ENCODE measurements at places on chromosomes 5 and 9.

DNA sequence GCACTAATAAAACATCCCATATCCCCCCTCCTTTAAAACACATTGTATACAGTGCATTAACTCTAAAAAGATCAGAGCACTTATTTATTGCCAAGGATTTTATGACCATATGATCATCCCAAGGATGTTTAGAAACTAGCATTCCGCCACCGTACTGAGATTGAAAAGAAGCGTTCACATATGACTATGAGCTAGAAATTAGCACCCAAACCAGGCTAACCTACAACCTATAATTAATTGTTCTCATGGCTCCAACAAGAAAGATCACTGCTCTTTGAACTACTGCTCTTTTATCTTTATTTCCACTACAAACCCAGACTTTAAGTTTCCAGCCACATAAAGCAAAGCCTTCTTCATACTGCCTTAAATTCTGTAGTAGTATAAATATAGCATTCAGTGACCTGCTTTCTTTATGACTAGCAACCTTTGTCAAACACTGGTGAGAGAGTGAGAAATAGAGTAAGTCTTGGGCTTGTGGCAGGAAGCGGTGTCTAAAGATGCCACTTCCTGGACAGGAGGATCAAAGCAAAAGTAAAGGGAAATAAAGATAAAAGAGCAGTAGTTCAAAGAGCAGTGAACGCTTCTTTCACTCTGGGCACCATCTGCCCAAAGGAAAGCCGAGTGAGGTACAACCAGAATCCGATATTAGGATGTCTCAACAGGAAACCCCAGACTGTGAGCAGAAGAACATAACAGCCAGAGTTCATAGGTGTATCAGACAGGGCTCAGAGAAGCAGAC lies 151.1 kb upstream of the ERCC6L2 start:
- DNase-seq: peak; percentile 62

GRCh38 chr9:125484350-125485282 lies 222.4 kb downstream of the MAPKAP1 start:
- DNase-seq: no peak

GRCh38 chr5:87339986-87340385 lies 72.3 kb downstream of the RASA1 start:
- no peak for DNase-seq

- no peak for DNase-seq
Observed at GRCh38 chr5:180093651-180094382, 22.3 kb upstream of the RNF130 start.

GRCh38 chr5:143217804-143218160 lies 185.7 kb downstream of the NR3C1 start:
- no peak for DNase-seq

DNA sequence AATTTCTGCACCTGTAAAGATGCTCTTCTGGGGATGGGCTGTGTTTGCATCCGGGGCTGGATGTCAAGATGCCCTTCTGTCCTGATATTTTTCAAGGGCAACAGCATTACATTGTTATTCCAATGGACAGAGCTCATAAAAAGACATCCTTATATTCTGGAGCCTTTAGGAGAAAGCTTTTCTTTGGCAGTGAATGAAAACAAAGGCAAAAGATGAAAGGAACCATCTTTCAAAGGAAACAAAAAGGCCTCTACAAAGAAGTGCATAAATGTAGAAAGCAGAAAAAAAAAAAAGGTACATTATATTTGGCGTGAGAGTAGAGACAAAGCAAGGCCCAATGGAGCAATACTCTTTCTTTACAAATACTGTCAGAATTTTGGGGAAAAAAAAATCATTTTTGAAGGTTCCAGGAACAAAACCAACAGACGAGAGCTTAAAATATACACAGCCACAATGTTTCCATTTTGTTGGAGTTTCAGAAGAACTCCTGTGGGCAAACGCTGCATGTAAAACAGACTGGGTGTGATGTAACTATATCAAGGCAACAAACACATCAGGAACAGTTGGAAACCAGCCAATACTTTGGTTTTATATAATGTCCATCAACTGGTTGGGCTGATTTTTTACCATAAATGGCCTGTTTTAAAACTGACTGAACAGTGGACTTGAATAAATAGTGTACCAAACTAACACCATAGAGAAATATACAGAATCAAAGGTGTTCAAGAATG lies 885.6 kb upstream of the DMAC1 start:
- no peak for DNase-seq

GRCh38 chr5:122774519-122774860 lies 390 bp upstream of the SNX2 start:
- DNase-seq: no peak

DNA sequence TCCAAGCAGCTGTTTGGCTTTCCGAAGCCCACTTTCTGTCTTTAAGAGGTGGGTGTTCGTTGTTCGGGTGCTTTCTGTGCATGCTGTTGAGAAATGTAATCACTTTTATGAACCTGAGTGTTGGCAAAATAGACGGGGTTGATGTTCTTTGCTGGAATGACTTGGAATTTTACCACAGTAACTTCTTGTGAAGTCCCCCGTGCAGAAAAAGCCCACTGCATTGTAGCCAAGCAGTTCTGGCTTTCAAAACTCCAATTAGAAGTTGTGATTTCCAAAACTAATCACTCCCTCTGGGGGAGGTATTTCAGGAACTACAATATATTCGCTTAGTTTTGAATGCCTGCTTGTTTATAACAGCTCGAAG lies 111.1 kb downstream of the PAM start:
- no peak for DNase-seq

- no peak for DNase-seq
Observed at GRCh38 chr9:123832858-123833650, 96.9 kb downstream of the DENND1A start.

DNA sequence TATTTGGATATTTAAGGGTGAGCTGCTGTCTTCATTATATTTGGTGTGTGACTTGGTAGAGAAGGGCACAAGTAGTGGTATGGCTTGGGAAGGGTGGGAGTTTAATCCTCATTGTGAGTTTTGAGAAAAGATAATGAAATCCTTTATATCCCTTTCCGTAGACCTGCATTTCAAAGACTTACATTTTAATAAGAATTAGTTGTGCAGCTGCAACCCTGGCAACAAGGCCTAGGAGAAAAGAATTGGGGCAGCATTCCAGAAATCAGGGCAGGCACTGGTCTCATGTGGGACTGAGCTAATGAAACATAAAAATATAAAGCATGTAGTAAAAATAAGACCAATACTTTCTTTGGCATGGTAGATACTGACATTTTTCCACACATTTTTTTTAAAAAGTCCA lies 60.5 kb downstream of the CDC42SE2 start:
- DNase-seq: no peak

- DNase-seq: no peak
Observed at GRCh38 chr5:178625679-178626483, 969 bp downstream of the CLK4 start.

GRCh38 chr5:159135896-159136531 lies 36.3 kb upstream of the EBF1 start:
- no peak for DNase-seq

- no peak for DNase-seq
Observed at GRCh38 chr5:9056046-9056445, 489.8 kb downstream of the SEMA5A start.

- no peak for DNase-seq
Observed at GRCh38 chr5:81854915-81855314, 104.0 kb upstream of the SSBP2 start.

- DNase-seq: no peak
Observed at GRCh38 chr5:83172655-83173054, 95.3 kb downstream of the XRCC4 start.

DNA sequence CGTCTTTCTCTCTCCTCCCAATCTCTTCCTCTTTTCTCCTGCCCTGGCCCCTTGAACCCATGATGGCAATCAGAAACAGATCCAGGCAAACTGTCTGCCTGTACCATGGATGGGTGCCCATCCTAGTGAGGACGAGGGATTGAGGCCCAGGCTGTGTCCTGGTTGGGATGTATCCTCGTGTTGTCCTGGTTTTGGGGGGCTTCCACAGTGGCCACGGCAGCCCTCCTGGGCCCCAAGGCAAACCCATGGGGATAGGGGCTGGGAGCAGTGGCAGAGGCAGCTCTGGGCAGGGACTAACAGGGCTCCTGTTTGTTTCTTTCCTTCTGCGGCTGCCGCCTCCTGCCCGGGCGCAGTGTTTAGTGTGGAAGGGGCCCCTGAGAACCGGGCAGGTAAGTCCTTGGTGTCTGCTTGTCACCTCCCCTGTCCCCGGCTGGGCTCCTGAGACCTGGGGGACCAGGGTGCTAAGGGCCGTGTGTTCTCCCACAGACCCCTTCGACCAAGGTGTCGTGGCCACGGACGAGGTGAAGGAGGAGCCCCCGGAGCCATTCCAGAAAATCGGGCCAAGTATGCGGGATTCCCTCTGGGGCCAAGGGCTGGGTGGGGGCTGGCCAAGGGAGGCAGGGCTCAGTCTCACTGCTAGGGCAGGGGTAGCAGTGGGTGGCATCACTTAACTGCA lies 70.0 kb downstream of the AMBP start:
- no peak for DNase-seq

DNA sequence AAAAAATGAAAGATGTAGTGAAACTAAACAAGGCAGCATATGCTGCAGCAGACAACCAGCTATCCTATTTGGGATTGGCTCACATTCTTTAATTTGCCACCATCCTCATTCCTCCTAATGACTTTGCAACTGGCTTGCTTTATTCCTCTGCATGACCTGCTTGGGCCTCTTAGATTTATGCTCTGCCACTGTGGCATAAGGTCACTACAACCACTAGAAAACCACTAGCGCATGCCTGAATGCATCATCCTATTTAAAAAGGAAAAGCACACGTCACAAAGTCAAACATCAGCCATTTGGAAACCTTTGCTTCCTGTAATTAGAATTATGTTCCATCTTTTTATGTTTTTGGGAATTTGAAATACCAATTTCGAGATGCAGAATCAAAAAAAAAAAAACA lies 40.8 kb upstream of the CCDC152 start:
- DNase-seq: no peak

- DNase-seq: no peak
Observed at GRCh38 chr9:114921171-114921570, 9.2 kb downstream of the TNFSF8 start.

GRCh38 chr5:141657937-141658545 lies 6.8 kb upstream of the FCHSD1 start:
- DNase-seq: no peak

DNA sequence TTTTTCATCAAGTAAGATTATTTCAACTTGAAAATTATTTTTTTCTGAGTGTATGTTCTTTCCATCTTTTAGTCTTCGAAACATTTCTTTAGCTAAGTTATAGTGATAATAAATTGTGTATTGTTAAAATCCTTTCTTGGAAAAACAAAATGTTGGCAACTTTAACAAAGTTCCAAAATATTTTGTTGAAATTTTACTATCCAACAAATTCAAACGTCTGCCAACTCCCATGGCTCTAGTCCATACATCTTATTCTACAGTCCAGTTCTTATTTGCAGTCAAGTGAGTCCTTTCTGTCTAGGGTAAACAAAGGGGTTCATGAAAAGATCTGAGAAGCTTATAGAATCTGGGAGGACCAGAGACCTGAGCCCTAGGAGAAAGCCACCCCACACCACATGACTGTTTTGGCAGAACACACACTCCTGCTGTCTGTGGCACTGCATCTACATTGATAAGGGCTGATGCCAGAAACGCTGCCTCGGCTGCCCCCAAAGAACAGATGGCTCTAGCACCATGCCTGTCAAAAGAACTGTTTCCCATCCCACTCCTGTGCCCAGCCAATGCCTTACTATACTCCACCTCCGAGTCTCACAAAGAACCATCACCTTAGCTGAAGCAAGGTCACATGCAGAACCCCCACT lies 47.5 kb downstream of the FEM1C start:
- no peak for DNase-seq

DNA sequence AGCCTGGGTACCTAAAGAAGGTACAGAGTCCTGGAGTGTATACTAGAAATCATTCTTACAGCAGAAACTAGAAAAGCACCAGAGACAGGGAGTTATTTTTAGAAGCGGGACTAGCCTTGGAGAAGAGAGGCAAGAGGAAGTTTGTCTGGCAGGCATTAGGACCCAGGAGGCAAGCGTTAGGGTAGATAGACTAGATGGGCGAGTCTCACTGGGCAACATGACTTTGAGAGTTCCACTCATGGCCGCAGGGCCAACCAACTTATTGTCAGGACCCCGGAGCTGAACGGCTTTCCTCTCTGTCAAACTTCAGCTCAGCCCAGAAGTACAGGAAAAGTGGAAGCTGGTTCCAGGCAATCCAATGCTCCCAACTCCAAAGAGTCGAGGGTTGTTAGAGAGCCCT lies 34.1 kb upstream of the NPR3 start:
- no peak for DNase-seq

DNA sequence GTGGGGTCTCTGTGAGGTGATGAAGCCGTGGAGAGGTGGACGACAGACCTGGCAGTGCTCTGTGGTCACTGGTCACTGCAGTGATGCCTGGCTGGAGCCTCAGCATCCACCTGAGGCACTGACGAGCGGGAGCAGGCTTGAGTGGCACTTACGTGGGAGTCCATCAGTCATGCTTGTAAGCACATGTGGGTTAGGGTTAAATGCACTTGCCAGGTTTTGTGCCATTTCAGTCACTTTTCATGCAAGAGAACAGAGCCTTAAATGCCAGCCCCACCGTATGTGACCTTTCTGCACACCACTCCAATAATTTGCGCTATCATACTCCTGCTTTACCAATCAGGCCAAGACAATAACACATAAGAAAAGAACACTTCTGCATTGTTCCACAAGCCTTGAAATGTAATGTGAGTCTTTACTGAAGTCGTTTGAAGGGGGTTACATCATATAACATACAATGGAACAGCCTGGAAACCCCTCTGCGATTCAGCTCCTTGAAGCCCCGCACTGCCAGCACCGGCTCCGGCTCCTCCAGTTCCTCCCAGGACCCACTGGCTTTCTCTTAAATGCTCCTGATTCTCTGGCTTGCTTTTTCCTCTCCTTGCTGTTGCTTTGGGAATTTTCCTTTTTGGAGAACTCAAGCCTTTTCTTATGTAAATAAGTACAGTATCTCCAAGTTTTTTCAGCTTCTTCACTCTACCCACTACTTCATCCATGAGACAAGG lies 59.4 kb upstream of the CTXN3 start:
- no peak for DNase-seq

DNA sequence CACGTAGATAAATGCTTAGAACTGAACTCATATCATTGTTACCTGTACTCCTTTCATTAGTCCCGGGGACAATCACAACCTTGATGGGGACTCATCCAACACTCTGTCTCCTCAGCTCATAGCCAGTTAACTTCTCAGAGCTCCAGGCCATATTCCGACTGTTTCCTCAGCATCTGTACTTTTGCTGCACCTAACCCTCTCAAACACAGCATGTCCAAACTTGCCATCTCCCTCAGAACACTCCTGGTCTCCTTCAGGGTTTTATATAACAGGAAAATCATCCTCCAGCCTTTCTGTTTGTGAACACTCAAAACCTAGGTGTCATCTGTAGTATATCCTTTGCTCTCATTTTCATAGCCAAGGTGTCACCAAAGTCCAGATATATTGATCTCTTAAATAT lies 150.5 kb downstream of the CDH6 start:
- DNase-seq: no peak

GRCh38 chr9:8364026-8364752 lies 564.6 kb upstream of the DMAC1 start:
- DNase-seq: no peak

- no peak for DNase-seq
Observed at GRCh38 chr9:20512106-20512505, 110.2 kb downstream of the MLLT3 start.

- DNase-seq: no peak
Observed at GRCh38 chr9:83451308-83451707, 86.9 kb downstream of the FRMD3 start.

GRCh38 chr5:17185773-17186172 lies 31.7 kb upstream of the BASP1 start:
- DNase-seq: no peak

GRCh38 chr5:172664681-172665541 lies 23.8 kb downstream of the NEURL1B start:
- no peak for DNase-seq
